PC-9 (cell line): ENCODE measurements at places on chromosomes 12 and 14. TPM values are rescaled to one million over a fixed set of nuclear protein-coding genes. Genes with fewer than 3 reads are reported as not detected.
A peak's percentile ranks its signal among the peaks of the same experiment; 100 is the strongest.

DNA sequence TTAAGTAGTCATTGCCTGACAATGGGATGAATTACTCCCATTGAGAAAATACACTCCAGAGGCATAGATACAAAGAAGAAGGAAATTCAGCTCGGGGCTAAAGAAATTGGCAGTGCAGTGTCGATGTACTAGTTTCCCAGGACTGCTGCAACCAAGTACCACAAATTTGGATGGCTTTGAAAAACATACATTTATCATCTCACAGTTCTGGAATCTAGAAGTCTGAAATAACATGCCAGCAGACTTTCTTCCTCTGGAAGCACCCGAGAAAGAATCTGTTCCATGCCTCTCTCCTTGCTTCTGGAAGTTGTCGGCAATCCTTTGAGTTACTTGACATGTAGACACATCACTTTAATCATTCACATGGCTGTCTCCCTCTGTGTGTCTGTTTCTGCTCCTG is 101.9 kb downstream of the TMTC3 start:
- no peak overlapping the region for H3K4me3 ChIP-seq
- DNase-seq = no peak
- H3K36me3 ChIP-seq = no peaks in the 10 kb centered on the region
- peaks cover 8% of the 10 kb centered on the region for H3K4me1 ChIP-seq
- H3K27ac ChIP-seq = no peak overlapping the region

DNA sequence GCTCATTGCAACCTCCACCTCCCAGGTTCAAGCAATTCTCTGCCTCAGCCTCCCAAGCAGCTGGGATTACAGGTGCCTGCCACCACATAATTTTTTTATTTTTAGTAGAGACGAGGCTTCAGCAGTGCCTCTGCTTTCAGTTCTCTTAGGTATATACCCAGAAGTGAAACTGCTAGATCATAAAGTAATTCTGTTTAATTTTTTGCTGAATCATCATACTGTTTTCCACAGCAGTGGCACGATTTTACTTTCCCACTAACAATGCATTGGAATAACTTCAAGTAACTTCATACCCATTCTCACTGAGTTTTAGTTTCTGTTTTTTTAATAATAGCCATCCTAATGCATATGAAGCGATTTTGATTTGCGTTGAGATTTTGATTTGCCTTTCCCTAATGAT is 148.0 kb upstream of the G2E3 start:
- no peaks in the 10 kb centered on the region for H3K27me3 ChIP-seq
- no peaks in the 10 kb centered on the region for H3K4me1 ChIP-seq
- H3K36me3 ChIP-seq = no peaks in the 10 kb centered on the region
- no peak overlapping the region for H3K4me3 ChIP-seq

DNA sequence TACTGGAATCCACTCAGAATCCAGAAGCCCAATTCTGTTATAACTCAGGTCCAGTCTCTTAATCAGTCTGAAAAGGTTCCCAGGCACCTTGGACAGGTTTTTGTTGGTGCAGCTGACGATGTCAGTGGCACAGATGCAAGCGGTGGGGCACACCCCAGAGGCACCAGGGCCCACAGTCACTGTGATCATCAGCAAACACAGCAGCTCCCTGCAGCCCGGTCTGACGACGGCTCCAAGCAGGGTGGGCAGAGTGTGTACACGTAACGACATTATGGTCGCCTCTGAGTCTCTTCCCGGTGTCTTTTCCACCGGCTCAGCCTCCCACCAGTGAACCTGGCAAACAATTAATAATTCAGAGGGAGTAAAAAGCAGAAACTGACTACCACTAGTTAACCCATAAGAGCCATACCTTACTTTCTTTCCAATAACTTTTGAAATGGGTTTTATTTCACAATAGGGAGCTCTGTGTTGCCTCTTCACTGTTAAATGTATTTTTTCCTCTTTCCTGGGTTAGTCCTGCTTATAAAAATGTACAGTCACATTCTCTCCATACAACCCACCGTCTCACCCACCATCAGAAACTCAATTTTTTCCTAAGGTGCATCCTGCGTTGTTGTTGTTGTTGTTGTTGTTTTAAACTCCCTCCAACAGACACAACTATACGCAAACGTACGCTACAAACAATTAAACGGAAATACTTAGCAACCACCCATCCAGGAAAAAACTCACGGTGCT is 521 bp upstream of the PCED1B start:
- no peaks in the 10 kb centered on the region for H3K27me3 ChIP-seq
- peaks cover 44% of the 10 kb centered on the region for H3K4me1 ChIP-seq
- no peak for DNase-seq
- H3K36me3 ChIP-seq = peaks cover 31% of the 10 kb centered on the region
- peak overlapping the region; percentile 98 for H3K27ac ChIP-seq

DNA sequence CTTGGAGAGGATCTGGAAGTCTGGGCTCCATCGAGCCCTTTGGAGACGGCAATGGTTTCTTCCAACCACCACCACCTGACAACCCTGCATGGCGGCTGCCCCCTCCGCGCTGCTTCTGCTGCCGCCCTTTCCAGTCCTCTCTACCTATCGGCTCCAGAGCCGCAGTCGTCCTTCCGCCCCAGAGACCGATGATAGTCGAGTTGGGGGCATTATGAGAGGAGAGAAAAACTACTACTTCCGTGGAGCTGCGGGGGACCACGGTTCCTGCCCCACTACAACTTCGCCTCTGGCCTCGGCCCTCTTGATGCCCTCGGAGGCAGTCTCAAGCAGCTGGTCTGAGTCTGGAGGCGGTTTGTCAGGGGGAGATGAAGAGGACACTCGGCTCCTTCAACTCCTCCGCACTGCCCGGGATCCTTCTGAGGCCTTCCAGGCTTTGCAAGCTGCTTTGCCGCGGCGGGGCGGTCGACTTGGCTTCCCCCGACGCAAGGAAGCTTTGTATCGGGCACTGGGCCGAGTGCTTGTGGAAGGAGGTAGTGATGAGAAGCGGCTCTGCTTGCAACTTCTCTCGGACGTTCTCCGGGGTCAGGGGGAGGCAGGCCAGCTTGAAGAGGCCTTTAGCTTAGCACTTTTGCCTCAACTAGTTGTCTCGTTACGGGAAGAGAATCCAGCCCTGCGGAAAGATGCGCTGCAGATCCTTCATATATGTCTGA is 499 bp downstream of the TOGARAM1 start:
- DNase-seq = no peak
- peaks cover 42% of the 10 kb centered on the region for H3K4me1 ChIP-seq
- H3K27ac ChIP-seq = no peak overlapping the region
- 0 out of 2 replicates have a peak, but pooled peaks cover 2% of the 10 kb centered on the region for H3K36me3 ChIP-seq
- peak overlapping the region; percentile 65 for H3K4me3 ChIP-seq

DNA sequence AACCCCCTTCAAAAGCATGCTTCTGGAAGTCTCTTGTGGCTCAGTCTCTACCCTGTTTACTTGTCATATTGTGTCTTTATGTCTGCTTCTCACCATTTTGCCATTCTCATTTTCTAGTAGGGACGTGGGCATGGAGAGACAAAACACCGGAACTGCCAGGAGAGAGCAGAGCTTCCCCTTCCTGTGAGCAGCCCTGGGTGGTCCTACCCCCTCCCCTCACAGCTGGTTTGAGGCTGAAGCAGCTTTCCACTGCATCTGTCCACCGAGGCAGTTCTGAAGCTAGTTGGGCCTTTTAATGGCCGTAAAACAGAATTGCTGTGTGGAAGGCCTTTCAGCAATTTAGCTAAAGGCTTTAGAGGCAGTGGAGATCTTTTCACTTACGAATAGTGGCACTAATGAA is 77.0 kb downstream of the PELI2 start:
- DNase-seq = no peak
- no peaks in the 10 kb centered on the region for H3K27me3 ChIP-seq
- no peaks in the 10 kb centered on the region for H3K36me3 ChIP-seq

DNA sequence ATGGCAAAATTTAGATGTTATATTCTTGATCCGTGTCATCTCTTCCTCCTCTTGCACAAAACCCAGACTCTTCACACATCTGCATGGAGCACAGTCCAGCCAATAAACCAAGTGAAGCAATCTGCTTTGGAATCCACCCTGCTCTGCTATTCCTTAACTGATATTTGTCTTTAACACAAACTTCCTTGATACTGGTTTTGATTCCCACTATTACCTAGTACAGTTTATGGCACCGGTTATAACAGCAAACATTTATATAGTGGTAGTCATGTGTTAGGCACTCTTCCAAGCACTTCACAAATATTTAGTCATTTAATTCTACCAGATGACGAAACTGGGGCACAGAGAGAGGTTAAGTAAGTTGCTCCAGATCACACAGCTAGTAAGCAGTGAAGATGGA is 12.5 kb downstream of the STYK1 start:
- no peaks in the 10 kb centered on the region for H3K4me1 ChIP-seq
- no peaks in the 10 kb centered on the region for H3K27me3 ChIP-seq
- peak; percentile 56 for DNase-seq
- H3K27ac ChIP-seq = no peak overlapping the region
- no peaks in the 10 kb centered on the region for H3K36me3 ChIP-seq

DNA sequence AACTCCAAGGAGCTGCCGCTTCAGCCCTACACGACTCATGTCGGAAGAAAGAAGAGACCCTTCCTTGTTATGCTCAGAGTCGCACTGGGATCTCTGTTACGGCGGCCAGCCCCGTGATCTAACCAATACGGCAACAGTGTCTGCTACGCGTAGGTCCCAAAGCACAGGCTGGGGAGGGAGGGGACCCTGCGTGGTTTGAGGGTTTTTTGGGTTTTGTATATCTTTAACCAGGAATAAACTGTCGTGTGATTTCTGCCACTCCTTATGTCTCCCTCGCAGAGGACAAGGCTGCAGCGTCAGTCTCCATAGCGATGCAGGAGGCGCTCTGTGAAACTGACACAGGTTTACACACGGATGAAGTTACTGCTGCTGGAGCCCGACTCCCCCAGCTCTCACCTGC is 60.0 kb upstream of the DIO3 start:
- peaks cover 28% of the 10 kb centered on the region for H3K27me3 ChIP-seq
- no peaks in the 10 kb centered on the region for H3K4me1 ChIP-seq
- no peak for DNase-seq
- no peak overlapping the region for H3K27ac ChIP-seq
- H3K4me3 ChIP-seq = no peak overlapping the region

- no peaks in the 10 kb centered on the region for H3K36me3 ChIP-seq
- no peak overlapping the region for H3K4me3 ChIP-seq
- DNase-seq = no peak
- no peak overlapping the region for H3K27ac ChIP-seq
- H3K27me3 ChIP-seq = no peaks in the 10 kb centered on the region
- no peaks in the 10 kb centered on the region for H3K4me1 ChIP-seq
Observed at GRCh38 chr12:19561411-19561961, 122.2 kb downstream of the AEBP2 start.

DNA sequence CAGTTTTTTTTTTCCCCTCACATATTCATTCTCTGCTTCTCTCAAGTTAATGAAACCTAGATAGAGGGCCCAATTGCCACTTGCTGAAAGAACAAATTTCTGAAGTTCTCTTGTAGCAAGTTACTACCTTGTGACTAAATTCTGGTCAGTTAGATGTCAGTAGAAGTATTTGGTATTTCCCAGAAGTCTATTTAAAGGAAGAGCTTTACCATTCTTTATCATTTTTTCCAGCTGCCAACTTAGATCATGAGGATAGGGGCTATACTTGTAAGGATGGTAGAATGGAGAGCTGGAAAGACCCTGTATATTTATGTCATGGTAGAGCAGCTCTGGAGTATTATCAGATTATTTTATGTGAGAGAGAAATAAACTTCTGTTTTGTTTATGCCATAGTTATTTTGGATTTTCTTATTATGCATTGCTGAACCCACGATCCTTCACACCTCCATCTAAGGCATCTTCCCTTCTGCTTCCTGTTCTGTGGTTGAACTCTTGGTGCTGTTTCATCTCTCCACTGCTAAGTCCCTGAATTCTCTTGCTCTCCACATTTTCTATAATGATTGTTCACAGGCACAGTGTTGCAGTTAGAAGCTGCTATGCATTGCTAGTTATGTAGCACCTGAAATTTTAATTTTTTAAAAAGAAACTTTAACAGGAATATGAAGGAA is 25.9 kb downstream of the FUT8 start:
- H3K4me3 ChIP-seq = no peak overlapping the region
- H3K27me3 ChIP-seq = no peaks in the 10 kb centered on the region
- H3K4me1 ChIP-seq = peaks cover 22% of the 10 kb centered on the region
- H3K27ac ChIP-seq = peak overlapping the region; percentile 25
- peaks cover 15% of the 10 kb centered on the region for H3K36me3 ChIP-seq

DNA sequence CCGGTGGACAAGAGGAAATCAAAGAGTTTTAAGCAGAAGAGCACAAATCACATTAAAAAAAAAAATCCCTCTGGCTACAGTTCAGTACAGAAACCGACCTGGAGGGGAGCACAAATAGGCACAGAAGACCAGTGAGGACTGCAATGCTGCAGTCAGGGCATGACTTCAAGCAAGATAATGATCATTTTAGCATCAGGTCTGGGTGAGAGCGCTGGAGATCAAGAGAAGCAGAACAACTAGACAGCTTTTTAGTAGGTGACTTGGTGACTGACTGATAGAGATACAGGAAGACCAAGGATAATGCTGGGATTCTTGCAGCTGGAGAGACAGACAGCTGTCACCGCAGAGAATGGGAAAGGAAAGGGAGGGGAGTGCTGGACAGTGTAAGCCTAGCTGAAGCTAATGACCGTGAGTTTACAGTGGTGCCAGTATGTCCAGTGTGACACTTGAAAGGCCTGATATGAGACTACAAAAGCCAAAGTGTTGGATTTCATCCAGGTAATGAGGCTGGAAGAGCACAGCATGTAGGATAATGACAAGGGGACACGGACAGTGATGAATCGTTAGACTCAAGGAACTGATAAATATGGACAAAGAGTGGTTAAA is 5.6 kb downstream of the NFYB start:
- H3K36me3 ChIP-seq = peaks cover 25% of the 10 kb centered on the region; the same call in 1 of the 2 replicates
- H3K4me1 ChIP-seq = peaks cover 19% of the 10 kb centered on the region
- no peak for DNase-seq
- no peaks in the 10 kb centered on the region for H3K27me3 ChIP-seq

DNA sequence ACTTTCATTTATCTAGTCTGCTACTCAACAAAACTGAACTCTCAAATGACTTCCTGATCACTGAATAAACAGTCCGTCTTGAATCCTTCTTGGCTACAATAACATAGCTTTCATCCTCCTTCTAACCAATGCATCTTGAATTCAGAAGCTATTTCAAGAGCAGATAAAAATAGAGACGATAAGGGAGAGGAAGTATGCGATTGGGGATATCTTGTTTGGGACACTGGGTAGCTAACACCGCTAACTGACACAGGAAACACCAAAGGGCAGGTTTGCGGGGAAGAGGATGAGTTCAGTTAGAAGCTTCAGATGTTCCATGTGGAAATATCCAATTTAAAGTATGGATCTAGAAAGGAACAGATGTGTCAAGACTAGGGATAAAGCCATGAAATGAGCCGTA is 102.5 kb downstream of the SLC41A2 start:
- peaks cover 24% of the 10 kb centered on the region for H3K4me1 ChIP-seq
- H3K27ac ChIP-seq = no peak overlapping the region
- no peak overlapping the region for H3K4me3 ChIP-seq
- H3K36me3 ChIP-seq = no peaks in the 10 kb centered on the region

The ZFYVE21 gene
- total RNA-seq = 93.3 and 118 TPM in 2 replicates

The RNF212B gene
- total RNA-seq = not detected in 2 replicates

The IRAK3 gene
- 0.07 TPM in 1 of 2 replicates, not detected in the other for total RNA-seq

The CLEC6A gene
- not detected in 2 replicates for total RNA-seq

The TMEM63C gene
- total RNA-seq = 2.1 and 2.2 TPM in 2 replicates

The CCER1 gene
- total RNA-seq = not detected in 2 replicates

The STXBP6 gene
- 10.0 and 12.3 TPM in 2 replicates for total RNA-seq

The DPY19L2 gene
- not detected in 2 replicates for total RNA-seq

The SFSWAP gene
- total RNA-seq = 40.7 and 41.9 TPM in 2 replicates

The PIANP gene
- not detected in 2 replicates for total RNA-seq

The TMX1 gene
- 35.3 and 36.2 TPM in 2 replicates for total RNA-seq

The LALBA gene
- total RNA-seq = not detected in 2 replicates

The LRRIQ1 gene
- total RNA-seq = 4.2 and 5.2 TPM in 2 replicates

The HSPA2 gene
- total RNA-seq = 11.0 and 14.3 TPM in 2 replicates
